Glutamatergic neuron (in vitro differentiated cells): ENCODE measurements at places on chromosomes 3 and 15. TPM values are rescaled to one million over a fixed set of nuclear protein-coding genes. Genes with fewer than 3 reads are reported as not detected.
A peak's percentile ranks its signal among the peaks of the same experiment; 100 is the strongest.

DNA sequence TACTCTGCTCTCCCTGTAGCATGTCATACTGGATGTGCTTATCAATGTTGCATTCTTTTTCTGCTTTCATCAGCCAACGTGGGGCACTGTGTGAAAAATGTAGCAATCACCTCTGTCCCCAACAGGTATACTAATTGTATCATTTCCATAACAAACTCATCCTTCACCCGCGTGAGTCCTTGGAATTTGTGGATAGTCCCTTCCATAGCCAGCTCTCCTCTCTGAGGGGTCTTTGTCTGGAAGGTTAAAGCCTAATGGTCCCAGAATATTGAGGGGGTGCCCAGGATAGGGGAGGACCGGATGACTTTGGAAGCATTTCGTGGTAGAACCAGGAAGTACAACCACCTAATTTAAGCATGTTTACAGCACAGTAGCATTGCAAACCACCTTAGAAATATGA, 124.6 kb downstream of the FOXB1 start:
- no peak overlapping the region for H3K4me3 ChIP-seq
- peaks cover 3% of the 10 kb centered on the region for H3K27me3 ChIP-seq
- no peak overlapping the region for H3K27ac ChIP-seq

- H3K27ac ChIP-seq: no peak overlapping the region
- DNase-seq: no peak
- H3K4me3 ChIP-seq: no peak overlapping the region
- no peaks in the 10 kb centered on the region for H3K36me3 ChIP-seq
These were observed 625.6 kb upstream of the SGO1 start for GRCh38 chr3:20811631-20812030.

DNA sequence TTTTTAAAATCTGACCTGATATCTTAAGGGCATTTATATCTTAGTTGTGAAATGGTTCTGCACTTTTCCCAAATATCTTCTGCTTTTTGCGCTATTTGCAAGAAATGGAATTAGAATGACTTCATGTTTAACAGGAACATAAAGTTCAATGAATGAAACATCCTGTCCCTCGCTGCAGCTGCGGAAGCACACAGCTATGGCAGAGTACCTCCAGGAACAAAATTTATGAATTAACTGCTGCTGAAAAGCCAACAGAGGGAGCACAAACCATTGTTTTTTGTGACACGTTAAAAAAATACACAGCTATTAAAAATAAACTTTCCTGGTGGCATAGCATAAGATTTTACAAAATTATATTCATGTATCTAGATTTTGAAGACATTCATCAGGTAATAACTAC, 404.4 kb upstream of the MDFIC2 start:
- H3K27me3 ChIP-seq: peaks cover 2% of the 10 kb centered on the region
- peaks cover 3% of the 10 kb centered on the region for H3K4me1 ChIP-seq
- no peak overlapping the region for H3K4me3 ChIP-seq
- DNase-seq: no peak
- no peak overlapping the region for H3K27ac ChIP-seq

Gene NUP210
- 2.4 TPM for total RNA-seq

DNA sequence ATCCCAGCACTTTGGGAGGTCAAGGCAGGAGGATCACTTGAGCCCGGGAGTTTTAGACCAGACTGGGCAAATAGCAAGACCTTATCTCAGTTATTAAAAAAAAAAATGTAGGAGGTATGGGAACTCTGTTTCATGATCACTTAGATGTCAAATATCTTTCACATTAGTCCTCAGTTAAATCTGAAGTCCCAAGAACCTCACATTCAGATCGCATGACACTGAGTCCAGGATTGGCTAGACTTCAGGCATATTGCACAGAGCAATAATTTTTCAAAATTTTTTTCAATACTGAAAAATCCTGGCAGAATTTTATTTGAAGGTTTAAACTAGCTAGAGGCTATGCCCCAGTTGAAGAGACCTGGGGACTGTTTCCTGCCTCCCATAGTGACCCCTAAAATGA, 56.3 kb upstream of the ZNF148 start:
- no peaks in the 10 kb centered on the region for H3K4me1 ChIP-seq
- no peak for DNase-seq
- H3K27ac ChIP-seq: no peak overlapping the region
- no peak overlapping the region for H3K4me3 ChIP-seq

Gene BLM
- 5.4 TPM for total RNA-seq

GRCh38 chr3:57006179-57006657, 54.2 kb upstream of the SPATA12 start:
- no peaks in the 10 kb centered on the region for H3K27me3 ChIP-seq
- H3K36me3 ChIP-seq: no peaks in the 10 kb centered on the region
- H3K27ac ChIP-seq: peak overlapping the region; percentile 52
- peak overlapping the region; percentile 16 for H3K4me3 ChIP-seq

GRCh38 chr3:49171119-49171774, at the start of gene KLHDC8B:
KLHDC8B (plus strand) TSS chr3:49171598; CDS start chr3:49172770, 1,172 bp downstream.
- DNase-seq: peak; percentile 92
- H3K27ac ChIP-seq: peak within 1 kb of the TSS; percentile 90
- H3K4me3 ChIP-seq: peak within 1 kb of the TSS; percentile 96

Gene ATP11B
- total RNA-seq: 36.2 TPM

DNA sequence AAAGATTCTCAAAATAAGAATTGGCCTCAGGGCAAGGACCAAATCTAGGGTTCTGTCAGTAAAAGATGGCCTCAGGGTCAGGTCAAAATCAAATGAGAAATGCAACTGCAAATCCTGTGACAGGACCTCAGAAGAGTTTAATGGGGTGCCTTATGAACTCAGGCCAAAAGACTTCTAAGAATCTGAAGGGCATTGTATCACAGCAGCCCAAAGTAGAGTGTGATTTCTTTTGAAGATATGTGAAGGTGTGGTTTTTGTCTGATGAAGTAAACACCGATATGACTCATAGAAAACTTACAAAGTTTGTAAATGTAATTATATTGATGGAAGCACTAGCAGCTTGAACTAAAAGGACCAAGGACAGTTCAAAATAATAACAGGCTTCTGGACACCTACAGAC, 966.1 kb downstream of the AGBL1 start:
- no peaks in the 10 kb centered on the region for H3K27me3 ChIP-seq
- no peaks in the 10 kb centered on the region for H3K36me3 ChIP-seq
- peaks cover 2% of the 10 kb centered on the region for H3K4me1 ChIP-seq
- no peak for DNase-seq

GRCh38 chr15:59350421-59350732, 22.3 kb downstream of the MYO1E start:
- DNase-seq: no peak
- H3K27ac ChIP-seq: no peak overlapping the region
- H3K4me1 ChIP-seq: no peaks in the 10 kb centered on the region

DNA sequence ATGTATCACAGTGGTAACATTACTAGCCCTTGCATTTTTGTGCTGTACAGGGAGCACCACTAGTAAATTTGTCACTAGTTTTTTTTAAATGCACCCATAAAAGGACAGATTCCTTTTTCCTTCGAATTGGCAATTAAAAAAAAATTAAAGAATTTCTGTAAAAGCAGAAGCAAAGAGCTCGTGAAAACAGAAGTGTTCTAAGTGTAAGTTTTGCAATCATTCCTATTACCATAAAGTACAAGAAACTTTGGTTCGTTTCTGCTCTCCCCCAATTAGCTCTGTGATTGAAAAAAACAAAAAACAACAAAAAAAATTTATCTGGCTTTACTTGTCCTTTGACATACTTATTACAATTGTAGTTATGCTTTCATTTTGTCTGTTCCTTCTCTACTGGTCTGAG, 5.3 kb downstream of the SERP1 start:
- no peak for DNase-seq
- H3K27ac ChIP-seq: no peak overlapping the region
- no peaks in the 10 kb centered on the region for H3K36me3 ChIP-seq
- H3K27me3 ChIP-seq: peaks cover 4% of the 10 kb centered on the region

GRCh38 chr15:90560229-90560776, 30.6 kb downstream of the CRTC3 start:
- H3K27ac ChIP-seq: no peak overlapping the region
- H3K4me1 ChIP-seq: peaks cover 24% of the 10 kb centered on the region
- DNase-seq: no peak

- no peaks in the 10 kb centered on the region for H3K27me3 ChIP-seq
- no peaks in the 10 kb centered on the region for H3K36me3 ChIP-seq
- no peaks in the 10 kb centered on the region for H3K4me1 ChIP-seq
These were observed 274.7 kb upstream of the UBE2E2 start for GRCh38 chr3:22928216-22929110.

Gene ALDH1L1
- total RNA-seq: not detected

DNA sequence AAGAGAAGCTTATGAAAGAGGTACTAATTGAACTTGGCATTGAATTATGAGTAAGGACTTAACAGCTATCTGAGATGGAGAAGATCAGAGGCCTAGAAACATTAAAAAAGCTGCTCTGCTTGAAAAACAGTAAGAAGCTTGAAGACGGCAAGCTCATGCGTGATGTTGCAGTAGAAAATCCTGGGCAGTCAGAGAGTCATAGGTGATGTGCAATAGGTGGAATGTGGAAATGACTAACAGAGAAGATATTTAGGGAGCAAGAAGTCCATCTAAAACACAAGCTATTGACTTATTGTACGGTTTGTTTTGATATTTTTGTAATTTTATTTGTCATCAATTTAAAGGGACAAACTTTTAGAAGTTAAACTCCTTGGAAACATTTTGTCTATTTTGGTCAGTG, 1101.4 kb downstream of the ROBO2 start:
- H3K4me3 ChIP-seq: no peak overlapping the region
- DNase-seq: no peak
- H3K27ac ChIP-seq: no peak overlapping the region
- H3K36me3 ChIP-seq: peaks cover 4% of the 10 kb centered on the region
- no peaks in the 10 kb centered on the region for H3K4me1 ChIP-seq

GRCh38 chr3:89685731-89686130, 578.3 kb downstream of the EPHA3 start:
- H3K27ac ChIP-seq: peak overlapping the region; percentile 96
- peak overlapping the region; percentile 61 for H3K4me3 ChIP-seq
- no peaks in the 10 kb centered on the region for H3K36me3 ChIP-seq

- no peak overlapping the region for H3K27ac ChIP-seq
- DNase-seq: no peak
- H3K36me3 ChIP-seq: peaks cover 10% of the 10 kb centered on the region
- H3K27me3 ChIP-seq: no peaks in the 10 kb centered on the region
These were observed 692.7 kb upstream of the SGO1 start for GRCh38 chr3:20878691-20879090.

DNA sequence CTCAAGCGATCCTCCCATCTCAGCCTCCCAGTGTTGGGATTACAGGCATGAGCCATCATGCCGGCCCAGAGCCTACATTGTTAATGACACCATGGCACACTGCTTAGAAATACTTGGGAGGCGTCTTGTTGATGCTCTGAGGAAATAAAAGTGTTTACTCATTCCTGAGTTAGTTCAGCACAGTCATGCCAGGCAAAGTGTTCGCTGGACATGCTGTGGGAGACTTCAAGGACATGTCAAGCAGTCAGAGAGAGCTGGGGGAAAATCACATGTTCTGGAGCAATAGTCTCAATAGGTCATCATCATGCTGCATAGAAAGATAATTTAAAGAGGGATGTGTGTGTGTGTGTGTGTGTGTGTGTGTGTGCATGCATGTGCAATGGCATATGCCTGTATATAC, 37.5 kb downstream of the TTC23 start:
- H3K36me3 ChIP-seq: no peaks in the 10 kb centered on the region
- H3K4me3 ChIP-seq: no peak overlapping the region
- no peak overlapping the region for H3K27ac ChIP-seq
- no peaks in the 10 kb centered on the region for H3K27me3 ChIP-seq
- H3K4me1 ChIP-seq: peaks cover 1% of the 10 kb centered on the region
